ENCODE measurements at places on chromosomes 13 and 19.

GRCh38 chr19:3610745-3611717 lies 4.4 kb upstream of the TBXA2R start:
- no peak for DNase-seq

GRCh38 chr13:30601836-30602235 lies 15.9 kb upstream of the USPL1 start:
- no peak for DNase-seq

DNA sequence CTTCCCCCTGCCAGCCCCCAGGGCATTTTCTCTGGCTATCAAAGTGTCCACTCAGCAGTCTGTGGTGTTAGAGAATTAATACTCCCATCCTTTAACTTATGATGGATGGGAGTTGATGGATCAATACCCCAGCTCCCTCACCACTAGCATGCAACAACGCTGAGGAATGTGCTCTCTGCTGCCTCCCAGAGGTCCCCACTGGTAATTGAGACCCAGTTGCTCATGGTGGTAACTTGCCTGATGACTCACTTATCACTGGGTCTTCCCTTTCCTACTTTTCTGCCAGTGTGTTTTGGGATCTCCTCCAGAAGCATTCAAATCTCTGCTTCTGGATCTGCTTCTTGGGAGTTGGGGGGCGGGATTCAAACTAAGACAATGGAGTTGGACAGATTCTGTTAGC lies 20.3 kb upstream of the CACNA1A start:
- DNase-seq: no peak

- no peak for DNase-seq
These were observed 110.8 kb downstream of the PTPRS start for GRCh38 chr19:5229778-5230335.

DNA sequence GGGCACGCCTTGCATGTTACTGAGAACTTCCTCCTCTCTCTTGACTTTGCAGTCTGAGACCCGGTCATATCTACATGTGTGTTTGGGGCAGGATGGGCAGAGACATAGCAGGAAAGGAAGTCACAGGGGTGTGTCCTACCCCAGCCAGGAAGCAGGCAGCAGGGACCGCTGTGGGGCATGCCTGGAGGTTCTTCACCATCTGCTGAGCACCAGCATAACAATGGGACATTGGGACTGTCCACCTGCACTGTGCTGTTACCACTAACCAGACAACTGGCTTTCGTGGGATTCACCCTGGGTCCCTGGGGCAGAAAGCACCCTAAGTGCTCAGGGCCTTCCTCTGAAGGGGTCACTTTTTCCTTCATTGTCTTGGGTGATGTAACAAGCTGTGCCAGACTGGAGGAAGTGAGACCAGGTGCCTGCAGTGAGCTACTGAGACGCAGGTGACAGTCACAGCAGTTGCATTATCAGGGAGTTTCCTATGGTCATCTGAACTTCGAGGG lies 2.6 kb upstream of the HAUS5 start:
- DNase-seq: no peak

- peak; percentile 97 for DNase-seq
These were observed 19.2 kb downstream of the SBNO2 start for GRCh38 chr19:1154731-1155351.

DNA sequence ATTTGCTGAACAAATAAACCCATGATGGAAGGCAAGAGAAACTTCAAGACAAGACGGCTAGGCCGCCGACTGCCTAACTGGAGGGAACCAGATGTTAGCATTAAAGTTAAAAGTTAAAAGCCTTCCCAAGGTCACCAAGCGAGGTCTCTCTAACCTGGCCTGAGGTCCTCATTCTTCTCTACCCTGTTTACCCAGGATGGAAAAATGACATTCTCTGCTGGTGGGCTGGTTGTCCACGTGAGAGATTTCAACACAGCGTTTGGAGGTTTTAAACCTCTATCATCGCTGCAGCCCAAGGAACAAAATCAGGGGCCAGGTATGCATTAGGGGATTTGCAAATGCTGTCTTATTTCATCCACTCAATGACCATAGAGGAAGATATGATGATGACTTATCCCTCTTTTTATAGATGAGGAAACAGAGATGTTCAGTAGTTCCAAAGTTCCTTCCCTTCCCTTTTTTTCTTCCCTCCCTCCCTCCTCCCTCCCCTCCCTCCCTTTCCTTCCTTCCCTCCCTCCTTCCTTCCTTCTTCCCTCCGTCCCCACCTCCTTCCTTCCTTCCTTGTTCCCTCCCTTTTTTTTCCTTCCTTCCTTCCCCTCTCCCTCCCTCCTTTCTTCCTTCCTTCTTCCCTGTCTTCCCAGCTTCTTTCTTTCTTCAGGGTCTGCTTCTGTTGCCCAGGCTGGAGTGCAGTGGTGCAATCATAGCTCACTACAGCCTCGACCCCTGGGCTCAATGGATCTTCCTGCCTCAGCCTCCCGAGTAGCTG lies 79.7 kb downstream of the INSR start:
- no peak for DNase-seq

GRCh38 chr19:5655412-5655811 lies 24.9 kb downstream of the MICOS13 start:
- peak; percentile 17 for DNase-seq

DNA sequence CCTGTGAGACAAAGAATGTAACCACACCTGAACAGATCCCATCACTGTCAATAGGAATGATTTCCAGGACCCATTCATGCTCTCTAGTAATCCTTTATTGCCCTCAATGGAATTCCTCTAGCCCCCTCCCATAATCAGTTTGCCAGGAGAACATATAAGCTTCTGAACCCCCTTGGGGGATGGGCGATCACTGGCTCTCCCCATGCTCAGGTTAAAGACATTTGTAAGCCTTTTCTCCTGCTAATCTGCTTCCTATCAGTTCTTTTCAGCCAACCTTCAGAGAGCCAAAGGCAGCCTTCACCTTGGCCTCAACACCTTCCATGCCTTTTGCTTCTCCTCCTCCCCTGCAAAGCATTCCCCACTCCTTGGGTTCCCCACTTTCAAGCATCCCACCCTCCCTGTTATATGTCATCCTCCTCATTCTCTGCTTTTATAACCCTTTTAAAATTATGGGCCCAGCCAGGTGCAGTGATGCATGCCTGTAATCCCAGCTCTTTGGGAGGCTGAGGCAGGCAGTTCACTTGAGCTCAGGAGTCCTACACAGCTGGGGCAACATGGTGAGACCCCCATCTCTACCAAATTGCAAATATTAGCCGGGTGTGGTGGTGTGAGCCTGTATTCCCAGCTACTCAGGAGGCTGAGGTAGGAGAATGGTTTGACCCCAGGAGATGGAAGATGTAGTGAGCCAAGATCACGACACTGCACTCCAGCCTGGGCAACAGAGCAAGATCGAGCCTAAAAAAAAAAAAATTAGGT lies 12.4 kb downstream of the DPRX start:
- no peak for DNase-seq

DNA sequence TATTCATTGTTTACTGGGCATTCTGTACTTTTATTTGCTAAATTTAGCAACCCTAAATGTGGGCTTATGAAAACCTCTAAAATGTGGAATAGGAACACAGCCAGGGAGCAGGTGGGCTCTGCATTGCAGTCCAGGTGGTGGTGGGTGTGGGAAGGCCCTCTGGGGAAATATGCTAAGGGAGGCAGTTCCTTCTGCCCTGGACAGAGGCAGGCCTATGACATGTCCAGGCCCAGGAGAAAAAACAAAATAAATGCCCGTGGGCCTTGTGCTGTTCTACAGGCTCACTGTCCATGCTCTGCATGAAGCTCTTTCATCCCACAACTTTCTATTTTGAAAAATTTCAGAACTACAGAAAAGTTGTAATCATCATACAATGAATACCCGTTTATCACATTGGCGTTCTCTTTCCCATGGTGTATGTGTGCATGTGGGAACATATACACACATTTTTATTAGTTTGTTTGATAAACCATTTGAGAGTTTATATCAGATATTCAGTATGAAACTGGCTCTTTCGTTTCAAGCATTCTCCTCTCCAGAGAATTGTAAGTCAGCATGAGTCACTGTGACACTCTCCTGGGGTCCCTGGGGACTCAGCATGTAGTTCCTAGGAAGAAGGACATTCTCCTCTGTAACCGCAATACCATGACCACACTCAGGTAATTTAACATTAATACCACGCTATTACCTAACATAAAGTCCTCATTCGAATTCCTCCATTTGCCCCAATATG lies 505.3 kb downstream of the COG6 start:
- no peak for DNase-seq

DNA sequence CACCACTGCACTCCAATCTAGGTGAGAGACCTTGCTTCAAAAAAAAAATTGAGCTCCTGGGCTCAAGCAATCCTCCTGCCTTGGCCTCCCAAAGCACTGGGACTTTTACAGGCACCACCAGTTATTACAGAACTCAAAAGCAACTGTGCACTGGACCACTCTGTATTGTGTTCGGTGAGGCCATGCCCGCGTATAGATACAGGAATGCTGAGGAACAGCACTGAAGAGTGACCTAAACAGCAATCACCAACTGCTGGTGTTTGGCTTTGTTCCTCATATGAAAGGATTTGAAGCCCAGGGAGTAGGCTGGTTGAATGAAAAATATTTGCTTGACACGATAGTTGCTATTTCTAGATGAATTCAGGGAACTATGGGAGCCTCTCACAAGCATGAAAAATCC lies 29.5 kb downstream of the SLC25A30 start:
- no peak for DNase-seq

DNA sequence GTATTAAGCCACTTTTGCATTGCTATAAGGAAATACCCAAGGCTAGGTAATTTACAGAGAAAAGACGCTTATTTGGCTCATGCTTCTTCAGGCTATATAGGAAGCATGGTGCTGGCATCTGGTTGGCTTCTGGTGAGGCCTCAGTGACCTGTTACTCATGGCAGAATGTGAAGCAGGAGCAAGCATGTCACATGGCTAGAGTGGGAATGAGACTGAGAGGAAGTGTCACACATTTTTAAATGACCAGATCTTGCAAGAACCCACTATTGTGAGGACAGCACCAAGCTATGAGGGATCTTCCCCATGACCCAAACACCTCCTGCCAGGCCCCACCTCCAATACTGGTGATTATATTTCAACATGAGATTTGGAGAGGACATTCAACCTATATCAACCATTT lies 25.7 kb upstream of the IGFL4 start:
- no peak for DNase-seq

- no peak for DNase-seq
These were observed 11.8 kb downstream of the HTR2A start for GRCh38 chr13:46885018-46885417.

GRCh38 chr19:30529876-30530275 lies 157.7 kb downstream of the ZNF536 start:
- DNase-seq: no peak

- DNase-seq: no peak
These were observed 107.6 kb upstream of the RNF113B start for GRCh38 chr13:98284679-98285078.

- DNase-seq: no peak
These were observed 53.4 kb downstream of the PDS5B start for GRCh38 chr13:32639502-32640105.

- DNase-seq: no peak
These were observed 12.7 kb downstream of the DOT1L start for GRCh38 chr19:2176337-2176994.

DNA sequence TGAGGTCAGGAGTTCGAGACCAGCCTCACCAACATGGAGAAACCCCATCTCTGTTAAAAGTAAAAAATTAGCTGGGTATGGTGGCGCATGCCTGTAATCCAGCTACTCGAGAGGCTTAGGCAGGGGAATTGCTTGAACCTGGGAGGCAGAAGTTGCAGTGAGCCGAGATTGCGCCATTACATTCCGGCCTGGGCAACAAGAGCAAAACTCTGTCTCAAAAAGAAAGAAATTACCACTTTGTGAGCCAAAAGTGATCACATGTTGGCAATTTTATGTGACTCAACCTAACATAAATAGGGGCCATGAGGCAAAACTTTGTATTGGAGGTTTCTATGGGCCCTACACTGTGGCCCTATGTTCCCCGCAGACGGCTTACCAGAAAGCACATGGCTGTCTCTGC lies 72.2 kb downstream of the MAP4K1 start:
- peak; percentile 37 for DNase-seq

GRCh38 chr19:4291184-4291732 lies 10.9 kb downstream of the TMIGD2 start:
- no peak for DNase-seq

GRCh38 chr19:15313649-15314279 lies 18.6 kb downstream of the BRD4 start:
- DNase-seq: no peak

- no peak for DNase-seq
These were observed 186.3 kb downstream of the MTUS2 start for GRCh38 chr13:29006359-29006850.

DNA sequence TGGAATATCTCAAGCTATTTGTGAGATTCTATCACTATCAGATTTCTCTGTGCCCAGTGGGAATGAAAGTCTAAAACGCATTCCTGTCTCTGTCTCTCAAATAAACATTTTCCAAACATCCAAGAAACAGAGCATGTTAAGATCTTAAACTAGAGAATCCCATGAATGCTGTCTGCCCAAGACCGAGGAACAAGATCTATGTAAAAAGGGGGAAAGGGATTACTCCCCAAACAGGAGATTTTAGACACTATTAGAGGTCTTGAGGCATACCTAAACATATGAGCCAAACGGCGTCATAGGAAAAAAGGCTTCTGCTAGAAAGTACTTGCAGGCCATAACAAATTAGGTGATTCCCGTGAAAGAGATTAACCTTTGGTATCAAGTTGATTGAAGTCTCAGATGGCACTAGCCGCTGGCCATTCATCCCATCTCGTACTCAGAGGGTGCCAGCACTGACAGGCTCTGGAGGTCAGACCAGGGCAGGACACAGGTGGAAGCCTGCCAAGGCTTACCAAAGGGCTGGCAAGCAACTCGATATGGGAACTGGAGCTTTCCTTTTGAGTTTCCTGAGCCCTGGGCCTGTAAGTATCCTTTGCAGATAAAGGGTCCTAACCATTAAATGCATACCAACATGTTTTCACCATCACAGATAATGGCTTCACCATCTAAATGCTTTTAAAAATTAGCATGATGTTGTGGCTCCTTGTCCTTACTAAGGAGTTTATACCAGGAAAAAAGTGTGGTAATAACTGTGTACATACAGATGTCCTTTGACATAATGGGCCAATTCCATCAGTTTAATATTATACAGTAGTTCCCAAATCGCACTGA lies 225.2 kb downstream of the FOXO1 start:
- DNase-seq: peak; percentile 86

- no peak for DNase-seq
These were observed 29.0 kb downstream of the CKM start for GRCh38 chr19:45293682-45294081.

- no peak for DNase-seq
These were observed 523.6 kb downstream of the DCT start for GRCh38 chr13:93955904-93956303.

- no peak for DNase-seq
These were observed 3.9 kb downstream of the TOMM40 start for GRCh38 chr19:44894946-44895345.

- no peak for DNase-seq
These were observed 54.0 kb downstream of the DOCK9 start for GRCh38 chr13:98923641-98924397.
